ENCODE measurements at places on chromosomes 7 and 10.

DNA sequence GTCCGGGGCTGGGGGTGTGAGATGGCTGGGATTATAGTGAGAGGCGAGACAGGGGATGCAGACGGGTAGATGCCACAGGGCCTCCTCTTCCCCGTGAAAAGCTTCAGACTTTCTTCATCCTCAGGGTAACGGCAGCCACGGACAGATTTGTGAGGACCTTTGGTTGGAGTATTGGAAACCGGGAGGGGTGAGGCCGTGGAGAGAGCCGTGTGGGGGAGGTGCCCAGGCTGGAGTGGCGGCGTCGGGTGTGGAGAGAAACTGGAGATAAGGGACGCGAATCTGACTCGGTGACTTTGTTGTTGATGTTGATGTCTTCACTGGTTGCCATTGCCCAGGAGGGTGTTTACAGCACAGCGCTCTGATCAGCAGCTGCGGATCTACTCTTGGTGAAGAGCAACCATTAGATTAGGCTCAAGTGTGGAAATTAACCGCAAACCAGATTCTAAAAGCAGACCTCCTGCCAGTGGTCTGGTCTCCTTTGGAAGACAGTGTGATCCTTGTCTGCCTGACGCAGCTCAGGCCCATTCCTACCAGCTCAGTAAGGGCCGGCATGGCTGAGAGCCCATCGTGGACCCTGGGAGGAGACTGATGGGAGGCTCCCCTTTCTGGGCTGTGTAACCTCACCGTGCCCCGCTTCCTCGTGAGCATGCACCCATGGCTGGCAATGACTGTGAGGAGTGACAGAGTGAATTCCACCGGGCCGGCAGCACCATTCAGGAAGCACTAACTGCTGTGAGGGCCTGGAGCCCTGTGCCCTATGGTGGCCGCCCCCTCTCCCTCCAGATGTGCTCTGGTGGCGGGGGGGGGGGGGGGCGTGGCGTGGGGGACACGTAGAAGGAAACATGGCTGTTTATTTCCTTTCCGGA, 90.3 kb downstream of the INPP5A start:
- DNase-seq, result no peak

DNA sequence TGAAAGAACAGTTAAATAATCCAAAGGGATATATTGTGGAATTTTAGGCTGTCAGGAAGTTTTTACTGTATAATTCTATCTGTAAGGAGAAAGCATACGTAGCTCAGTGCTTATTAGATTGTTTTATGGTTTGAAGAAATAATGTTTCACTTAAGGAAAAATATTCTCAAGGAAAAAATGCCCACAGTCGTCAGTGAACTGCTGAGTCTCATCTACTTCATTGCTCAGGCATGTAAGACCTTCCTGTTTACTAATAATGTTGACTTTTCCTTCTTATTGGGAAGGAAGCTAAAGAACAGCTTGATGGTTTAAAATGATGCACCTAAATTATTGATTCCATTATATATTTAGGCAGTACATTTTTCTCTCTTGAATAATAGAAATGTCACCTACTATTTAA, 304.2 kb downstream of the SDK1 start:
- no peak for DNase-seq

DNA sequence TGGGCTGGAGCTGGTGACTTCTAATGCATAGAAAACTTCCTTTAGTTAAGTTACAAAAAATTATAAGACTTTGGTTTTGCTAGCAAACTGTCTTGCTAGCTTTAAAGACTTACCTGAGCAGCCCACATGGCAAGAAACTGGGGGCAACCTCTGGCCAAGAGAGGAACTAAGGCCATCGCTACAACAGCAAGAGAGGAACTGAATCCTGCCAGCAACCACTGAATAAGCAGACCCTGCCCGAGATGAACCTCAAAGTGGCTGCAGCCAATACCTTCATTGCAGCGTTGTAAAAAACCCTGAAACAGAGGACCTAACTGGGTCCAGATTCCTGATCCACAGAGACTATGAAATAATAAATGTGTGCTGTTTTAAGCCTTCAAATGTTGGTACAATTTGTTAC, 54.6 kb upstream of the STARD3NL start:
- DNase-seq, result no peak

- no peak for DNase-seq
These were observed 822.1 kb upstream of the SORCS1 start for GRCh38 chr10:107986571-107986970.

DNA sequence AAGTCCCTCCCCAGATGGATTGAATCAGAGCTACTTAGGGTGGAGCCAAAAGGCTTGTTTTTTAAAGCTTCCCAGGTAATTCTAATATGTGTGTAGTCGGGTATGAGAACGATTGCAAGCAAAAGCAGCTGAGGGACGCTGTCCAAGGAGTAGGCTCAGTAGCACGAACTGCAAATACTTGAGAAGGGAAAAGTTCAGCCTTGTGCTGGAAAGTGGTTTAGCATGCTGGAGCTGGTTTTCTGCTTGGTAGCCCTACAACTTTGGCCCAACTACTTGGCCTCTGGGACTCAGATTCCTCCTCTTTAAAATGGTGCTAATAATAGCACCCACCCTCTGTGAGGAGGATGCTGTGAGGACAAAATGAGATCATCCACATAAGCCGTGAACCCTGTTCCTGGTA, 76.2 kb downstream of the AHR start:
- no peak for DNase-seq

DNA sequence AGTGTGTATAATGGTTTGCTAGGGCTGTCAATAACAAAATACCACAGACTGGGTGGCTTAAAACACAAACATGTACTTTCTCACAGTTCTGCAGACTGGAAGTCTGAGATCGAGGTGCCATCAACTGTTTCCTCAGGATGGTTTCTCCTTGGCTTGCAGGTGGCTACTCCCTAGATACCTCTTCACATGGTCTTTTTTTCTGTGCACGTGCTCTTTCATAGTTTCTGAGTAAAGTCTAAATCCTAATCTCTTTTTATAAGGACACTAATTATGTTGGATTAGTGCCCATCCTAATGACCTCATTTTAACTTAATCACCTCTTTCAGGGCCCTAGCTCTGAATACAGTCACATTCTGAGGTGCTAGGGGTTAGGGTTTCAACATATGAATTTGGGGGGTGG, 65.9 kb downstream of the AMPH start:
- no peak for DNase-seq

- DNase-seq, result no peak
These were observed 31.9 kb upstream of the NEUROD6 start for GRCh38 chr7:31372231-31372959.

- no peak for DNase-seq
These were observed 26.0 kb downstream of the LYZL2 start for GRCh38 chr10:30603589-30603988.

- no peak for DNase-seq
These were observed 2.7 kb downstream of the WASL start for GRCh38 chr7:123746055-123746454.

DNA sequence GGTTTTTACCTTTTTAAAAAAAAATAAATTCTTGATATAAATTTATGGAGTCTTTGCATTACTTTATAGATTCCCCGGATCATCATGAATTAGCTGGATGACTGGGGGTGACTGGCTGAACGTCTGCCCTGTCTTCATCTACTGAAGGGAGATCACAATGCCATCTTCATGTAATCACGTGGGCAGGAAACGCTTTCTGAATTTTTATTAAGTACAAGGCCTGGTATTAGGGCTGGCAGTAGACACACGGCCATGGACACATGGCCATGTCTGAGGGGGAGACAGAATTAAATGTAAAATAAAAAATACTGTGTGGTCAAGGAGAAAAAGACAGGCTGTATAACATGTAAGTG, 111.2 kb downstream of the VIPR2 start:
- no peak for DNase-seq

DNA sequence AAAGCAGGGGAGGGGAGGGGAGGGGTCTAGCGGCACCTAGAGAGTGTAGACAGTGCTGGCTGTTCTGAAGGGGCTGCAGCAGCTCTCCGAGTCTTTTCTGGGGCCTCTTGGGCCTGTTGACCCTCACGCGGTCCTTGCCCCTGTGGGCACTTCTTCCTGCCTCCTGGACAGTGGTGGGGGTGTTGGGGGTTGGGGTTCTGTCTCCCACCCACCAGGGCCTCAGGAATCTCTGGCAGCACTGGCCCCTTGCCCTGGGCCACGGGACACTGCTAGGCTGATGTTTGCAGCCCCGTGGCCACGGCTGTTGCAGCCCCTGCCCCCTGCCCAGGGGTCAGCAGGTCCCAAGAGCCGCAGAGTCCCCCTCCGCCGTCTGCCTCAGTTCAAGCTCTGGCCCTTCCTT, 68.9 kb upstream of the INPP5A start:
- DNase-seq, result no peak

DNA sequence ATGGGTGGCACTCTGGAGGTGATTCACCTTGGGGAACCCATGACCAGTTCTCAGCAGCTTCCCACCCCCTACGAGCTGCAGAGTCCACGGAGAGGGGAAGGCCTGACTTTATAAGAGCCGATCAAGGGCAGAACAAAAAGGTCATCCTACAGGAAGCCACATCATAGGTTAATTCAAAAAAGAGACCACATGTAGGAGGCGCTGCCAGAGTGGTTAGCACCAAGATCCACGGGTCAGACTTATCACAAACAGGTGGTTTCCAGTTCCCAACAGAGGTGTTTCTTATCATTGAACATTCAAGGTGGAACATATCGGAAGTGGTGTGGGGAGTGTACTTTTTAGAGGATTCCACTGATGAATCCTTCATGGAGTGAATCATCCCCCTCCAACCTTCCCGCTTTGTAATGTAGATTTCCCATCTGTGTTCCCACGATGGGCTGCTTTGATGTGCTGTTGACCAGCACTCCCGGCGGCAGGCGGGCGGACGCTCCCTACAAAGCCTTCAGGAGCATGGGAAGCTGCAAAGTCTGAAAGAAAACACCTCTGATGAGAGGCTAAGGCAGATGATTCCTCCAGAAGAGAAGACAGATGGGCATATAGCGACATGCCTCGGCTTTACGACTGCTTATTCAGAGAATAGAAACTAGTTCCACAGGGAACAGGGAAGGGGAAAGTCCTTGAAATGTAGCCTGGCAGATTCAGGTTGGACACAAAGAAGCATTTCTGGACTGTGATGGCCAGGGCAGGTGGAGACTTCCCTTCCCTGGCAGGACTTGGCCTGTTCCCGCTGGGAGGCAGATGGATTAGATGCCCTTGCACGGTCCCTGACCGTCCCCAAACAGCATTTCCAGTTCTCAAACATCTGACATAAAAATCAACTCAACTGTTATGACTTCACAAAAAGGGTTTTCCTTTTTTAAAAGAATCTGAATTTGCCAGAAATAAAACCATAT, 66.5 kb downstream of the AFAP1L2 start:
- DNase-seq, result no peak

- no peak for DNase-seq
These were observed 2.0 kb downstream of the RTKN2 start for GRCh38 chr10:62266611-62267010.

GRCh38 chr7:116500078-116500853, 728 bp downstream of the CAV2 start:
- peak; percentile 15 for DNase-seq

GRCh38 chr7:33721895-33722294, 183.4 kb upstream of the BMPER start:
- DNase-seq, result no peak

DNA sequence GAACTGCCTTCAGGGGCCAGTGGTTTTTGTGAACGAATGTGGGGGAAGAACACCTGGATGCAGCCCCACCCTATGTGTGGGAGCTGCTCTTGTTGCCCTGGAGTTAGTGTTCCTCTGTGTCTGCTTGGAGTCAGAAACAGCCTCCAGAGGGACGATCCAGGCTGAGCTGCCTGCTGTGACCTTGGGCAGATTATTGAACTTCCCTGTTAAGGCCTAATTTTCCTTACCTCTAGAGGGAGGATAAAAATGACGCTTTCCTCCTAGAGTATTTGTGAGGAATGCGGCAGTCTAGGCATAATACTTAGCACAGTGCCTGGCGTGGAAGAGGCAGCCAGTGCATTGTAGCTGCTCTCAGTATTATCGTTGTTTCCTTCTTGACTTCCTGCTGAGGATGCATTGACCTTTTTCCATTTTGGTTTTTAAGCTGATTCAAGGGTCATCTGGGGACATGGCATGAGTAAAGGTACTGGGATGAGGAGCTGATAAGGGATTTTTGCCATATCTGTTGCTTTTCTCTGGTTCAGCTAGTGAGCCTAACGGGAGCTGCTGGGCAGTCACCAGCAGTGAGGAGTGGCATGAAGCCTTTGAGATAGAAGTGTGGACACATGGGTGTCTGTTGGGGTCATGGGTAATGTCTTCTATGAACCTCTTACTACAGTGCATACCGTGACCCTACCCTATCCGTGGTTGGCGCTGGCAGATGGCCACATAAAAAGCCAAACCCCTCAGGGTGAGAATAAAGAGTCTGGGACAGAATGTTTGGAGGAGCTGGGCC, 6.4 kb downstream of the ZFYVE27 start:
- no peak for DNase-seq

GRCh38 chr10:86127274-86127819, 239.2 kb downstream of the GRID1 start:
- no peak for DNase-seq

DNA sequence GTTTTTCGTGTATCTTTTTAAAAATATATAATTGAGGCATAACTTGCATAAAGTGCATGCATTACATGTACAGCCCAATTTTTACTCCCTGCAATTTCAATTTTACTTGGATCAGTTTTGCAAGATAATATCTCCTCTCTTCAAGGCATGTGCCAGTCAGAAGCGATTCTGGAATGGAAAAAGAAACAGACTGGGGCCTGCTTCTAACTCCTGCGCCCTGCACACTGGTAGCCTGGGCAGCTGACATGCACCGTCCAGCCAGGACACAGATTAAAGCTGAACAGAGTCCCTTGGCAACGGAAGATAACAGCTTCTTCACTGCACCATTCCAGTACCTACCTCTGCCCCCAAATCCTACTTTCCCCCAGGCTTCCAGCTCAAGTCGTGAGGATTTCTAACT, 182.1 kb downstream of the FAM107B start:
- DNase-seq, result no peak

- no peak for DNase-seq
These were observed 13.2 kb upstream of the GDF10 start for GRCh38 chr10:47286591-47287315.

DNA sequence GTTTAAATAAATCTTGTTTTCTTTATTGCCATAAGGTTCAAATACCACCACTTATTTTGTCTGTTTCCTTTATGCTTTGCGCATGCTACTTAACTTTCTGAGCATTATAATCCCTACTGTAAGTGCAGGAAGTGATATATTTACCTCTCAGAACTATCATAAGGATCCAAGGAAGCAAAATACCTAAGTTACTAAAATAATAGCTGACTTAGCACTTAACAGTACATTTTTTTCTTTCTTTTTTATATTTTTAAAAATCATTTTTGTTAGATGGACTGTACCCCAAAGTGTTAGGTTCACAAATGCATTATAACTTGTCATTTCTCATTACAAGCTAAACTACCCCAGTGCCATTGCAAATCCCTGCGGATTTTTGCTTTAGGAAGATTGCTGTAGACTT, 663.8 kb downstream of the SUGCT start:
- no peak for DNase-seq

All from C1 segment of cervical spinal cord (tissue), 14 donors.